Stimulated activated CD8-positive, alpha-beta memory T cell treated with anti-CD3 and anti-CD28 coated beads, Interleukin-15, amount 100 ng/mL, for 4 hours (primary cell): ENCODE measurements at places on chromosomes 6 and 20.

DNA sequence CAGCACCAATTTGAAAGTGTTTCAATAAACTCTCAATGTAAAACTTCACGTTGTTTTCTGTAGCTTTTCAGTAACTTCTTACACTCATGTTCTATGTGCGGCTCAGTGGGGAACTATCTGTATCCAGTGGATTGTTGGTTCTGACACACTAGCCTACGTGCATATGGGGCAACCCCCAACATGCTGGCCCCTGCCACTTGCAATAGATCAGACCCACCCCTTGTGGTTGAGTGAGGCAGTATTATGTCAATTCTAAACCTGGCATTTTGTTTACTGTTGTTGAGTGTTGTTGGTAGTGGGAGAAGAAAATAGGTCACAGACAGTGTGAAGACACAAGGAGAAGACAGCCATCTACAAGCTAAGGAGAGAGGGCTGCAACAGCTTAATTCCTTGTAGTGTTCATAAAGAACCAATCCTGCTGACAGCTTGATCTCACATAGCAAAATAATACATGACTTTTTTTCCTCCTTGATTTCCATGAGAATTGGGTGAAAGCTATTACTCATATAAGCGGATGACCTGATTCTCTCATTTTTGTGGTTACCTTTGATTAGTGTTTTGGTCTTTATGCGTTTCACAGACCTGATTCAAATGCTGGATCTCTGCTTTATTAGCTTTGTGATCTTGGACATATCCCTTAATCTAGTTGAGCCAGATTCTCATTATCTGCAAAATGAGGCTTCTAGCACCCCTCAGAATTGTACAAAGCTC, 320.4 kb downstream of the LAMA2 start:
- no peak for DNase-seq

- DNase-seq = no peak
These were observed 25.4 kb downstream of the PTK7 start for GRCh38 chr6:43101497-43101896.

- DNase-seq = no peak
These were observed 158.8 kb downstream of the NKAIN2 start for GRCh38 chr6:123962508-123962907.

GRCh38 chr6:165306955-165307354, 2.5 kb downstream of the C6orf118 start:
- no peak for DNase-seq

DNA sequence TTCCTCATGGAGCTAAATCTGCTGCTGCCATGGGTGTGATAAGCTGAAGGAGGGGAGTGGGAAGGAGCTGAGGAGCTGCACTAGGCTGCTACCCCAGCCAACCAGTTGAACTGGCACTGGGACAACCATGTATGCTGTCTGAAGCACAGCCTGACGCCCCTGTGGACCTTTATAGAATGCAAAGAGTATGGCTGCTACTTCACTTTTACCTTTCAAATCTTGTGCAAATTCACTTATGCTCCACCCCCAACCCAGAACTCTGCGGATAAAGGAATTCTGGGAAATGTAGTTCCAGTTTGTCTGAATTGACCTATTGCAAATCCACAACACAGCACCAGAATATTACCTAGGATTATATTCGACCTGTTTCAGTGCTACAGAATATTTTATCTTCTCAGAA, 217.4 kb upstream of the SLC35B3 start:
- DNase-seq = no peak

DNA sequence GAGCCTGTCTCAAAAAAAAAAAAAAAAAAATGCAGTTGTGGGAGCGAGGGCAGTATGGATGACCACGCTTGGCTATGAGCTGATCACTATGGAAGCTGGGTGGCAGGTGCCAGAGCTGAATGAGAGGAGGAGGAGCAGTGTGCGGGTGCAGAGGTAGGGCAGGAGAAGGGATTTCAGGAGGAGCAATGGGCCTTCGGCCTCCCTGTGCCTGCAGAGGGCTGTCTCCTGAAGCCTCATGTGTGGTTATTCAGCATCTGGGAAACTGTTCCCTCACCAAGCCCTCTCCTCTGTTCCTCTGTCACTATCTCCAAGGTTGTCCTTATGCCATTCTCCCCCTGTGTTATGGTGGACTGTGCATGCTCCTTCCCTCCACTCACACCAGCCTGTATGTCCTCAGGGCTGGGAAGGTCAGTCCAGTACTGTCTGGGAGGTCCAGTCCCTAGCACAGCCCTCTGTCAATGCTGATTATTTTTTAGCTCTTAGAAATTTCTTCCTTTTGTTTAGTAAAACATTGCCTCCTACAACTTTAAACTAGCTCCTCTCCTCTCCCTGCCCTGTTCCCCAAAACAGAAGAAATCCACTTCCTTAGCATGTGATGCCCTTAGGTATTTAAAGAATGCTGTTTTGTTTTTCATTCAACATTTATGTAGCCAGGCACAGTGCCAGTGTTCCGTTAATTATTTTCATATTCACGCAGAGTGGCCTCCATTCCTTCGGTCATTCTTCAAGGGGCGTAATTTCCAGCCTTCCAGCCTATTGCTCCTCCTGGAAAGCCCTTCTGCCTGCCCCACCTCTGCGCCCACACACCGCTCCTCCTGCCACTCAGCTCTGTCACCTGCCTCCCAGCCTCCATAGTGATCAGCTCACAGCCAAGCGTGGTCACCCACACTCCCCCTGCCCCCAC, 48.9 kb downstream of the CNBD2 start:
- DNase-seq = no peak
